Renal pelvis (tissue), 12 donors: ENCODE measurements at places on chromosomes 7 and 10. TPM values are rescaled to one million over a fixed set of nuclear protein-coding genes. Genes with fewer than 3 reads are reported as not detected.

MUC12 gene
- 0.06 TPM for polyA plus RNA-seq

DNA sequence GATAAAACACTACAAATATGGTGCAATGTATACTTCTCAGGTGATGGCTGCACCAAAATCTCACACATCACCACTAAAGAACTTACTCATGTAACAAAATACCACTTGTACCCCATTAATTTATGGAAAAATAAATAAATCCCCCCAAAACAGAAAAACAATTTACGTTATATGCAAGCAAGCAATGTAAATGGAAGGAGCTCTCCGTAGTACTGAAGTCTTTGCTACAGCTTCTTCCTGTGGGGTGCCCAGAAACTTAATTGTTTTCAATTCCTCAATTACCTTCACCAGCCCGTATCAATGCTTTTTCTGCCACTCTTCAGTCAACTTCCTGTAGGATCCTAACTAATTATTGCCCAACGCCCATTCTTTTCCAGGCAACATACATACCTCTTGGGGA is 138.1 kb downstream of the RELN start:
- DNase-seq, result peak; percentile 20

CFAP46 gene
- polyA plus RNA-seq, result 11.3 TPM

- no peak for DNase-seq
Measured at GRCh38 chr10:3655528-3655927, 129.5 kb downstream of the KLF6 start.

DNA sequence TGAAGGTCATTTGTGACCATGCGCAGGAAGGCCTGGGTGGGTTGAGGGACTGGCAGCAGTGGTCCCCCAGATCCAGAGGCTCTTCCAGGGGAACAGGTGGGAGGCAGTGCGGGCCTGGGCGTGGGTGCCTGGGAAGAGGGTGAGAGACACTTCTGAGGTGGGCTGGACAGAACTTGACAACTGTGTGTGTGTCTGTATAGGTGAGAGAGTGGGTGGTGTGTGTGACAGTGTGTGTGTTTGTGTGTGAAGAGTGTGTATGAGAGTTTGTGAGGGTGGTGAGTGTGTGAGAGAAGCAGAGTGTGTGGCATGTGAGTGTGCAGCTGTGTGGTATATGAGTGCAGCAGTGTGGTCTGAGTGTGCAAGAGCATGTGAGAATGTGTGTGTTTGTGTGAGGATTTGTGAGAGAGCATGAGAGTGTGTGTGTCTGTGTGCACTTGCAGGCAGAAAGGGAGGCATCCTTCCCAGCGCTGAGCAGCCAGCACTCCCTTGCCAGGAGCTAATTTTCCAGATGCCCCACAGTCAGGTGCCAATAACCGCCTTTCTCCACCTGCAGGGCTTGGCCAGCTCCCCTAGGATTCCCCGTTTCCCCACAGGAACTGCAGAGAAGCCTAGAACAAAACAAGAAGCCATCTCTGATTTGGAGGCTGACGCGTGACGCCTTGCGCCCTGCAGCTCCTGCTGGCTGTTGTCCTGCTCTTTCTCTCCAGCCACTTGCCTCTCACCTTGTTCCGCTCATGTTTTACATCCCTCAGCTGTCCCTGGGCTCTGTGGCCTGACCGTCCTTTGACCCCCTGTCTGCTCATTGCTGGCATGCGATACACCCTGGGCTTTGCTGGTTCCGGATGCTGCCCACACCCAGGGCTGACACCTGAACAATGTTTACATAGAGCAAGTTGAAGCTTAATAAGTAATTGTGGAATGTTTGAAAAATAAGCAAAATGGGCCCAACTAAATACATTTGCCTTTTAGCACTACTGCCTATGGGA is 88.0 kb downstream of the TMEM178B start:
- peak; percentile 27 for DNase-seq
